ENCODE measurements at places on chromosomes 16 and 17. TPM values are rescaled to one million over a fixed set of nuclear protein-coding genes. Genes with fewer than 3 reads are reported as not detected.

GRCh38 chr17:29591737-29592608 is 959 bp upstream of the ANKRD13B start:
- DNase-seq, result peak; percentile 89

GRCh38 chr16:67676516-67676915 is 9.9 kb downstream of the C16orf86 start:
- DNase-seq, result no peak

GRCh38 chr17:67571478-67571877 is 146.3 kb upstream of the NOL11 start:
- DNase-seq, result no peak

GRCh38 chr16:49834531-49835151 is 21.3 kb downstream of the ZNF423 start:
- peak; percentile 72 for DNase-seq

DNA sequence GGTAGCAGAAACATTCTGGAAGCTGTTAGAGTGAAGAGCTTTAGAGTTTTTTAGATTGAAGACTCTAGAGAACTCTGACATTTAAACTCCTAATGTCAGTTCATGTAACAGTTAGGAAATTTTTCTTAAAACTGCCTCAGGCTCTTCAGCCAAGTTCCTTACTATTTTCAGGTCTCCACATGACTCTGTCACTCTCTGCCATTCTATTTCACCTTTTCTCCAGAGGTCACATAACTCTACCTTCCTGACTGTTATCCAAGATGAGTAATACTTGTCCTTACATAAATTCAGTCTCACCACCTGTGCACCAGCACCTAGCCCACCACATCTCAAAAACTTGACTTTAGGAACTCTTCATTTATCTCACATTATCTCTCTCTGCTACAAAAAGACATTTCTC is 347.1 kb upstream of the CA10 start:
- no peak for DNase-seq

GRCh38 chr16:27316038-27316680 is 2.4 kb downstream of the IL4R start:
- DNase-seq, result no peak

DNA sequence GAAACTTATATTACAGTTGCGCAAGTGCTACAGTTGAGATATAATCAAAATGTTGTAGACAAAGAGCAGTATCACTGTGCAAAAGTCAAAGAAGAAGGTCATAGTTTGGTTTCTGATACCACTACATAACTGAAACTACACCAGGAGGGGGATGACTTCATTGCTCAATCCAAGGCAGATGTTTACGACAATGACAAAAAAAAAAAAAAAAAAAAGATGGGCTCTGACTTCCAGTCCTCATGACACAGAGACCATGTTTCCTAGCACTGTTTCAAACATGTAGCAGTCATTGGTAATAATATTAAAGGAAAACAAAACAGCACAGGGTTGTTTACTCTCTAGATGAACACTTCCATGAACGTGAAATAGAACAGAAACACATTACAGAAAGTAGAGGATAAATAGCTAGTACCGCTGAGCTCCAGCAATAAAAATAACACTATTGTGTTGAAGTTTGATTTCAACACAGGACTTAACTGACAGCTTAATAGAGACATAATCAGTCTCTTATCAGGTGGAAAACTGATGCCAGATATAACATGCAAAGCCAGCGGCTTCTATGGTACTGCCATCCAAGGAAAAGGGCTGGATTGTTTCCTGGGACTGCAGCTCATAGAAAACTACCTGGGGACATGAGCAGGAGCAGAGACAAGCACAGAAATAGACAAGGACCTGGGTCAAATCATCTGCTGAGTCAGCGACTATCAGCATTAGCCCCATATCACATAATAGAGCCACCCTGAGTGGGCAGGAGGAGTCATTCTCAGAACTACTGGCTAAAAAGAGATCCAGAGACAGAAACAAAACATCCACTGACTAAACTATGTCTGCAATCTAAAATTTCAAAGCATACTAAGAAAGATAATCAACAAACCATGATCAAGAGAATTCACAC is 463.6 kb upstream of the SOX9 start:
- no peak for DNase-seq

- no peak for DNase-seq
Measured at GRCh38 chr17:60297760-60298401, 94.1 kb downstream of the USP32 start.

- DNase-seq, result no peak
Measured at GRCh38 chr16:85650135-85650843, 37.2 kb downstream of the GSE1 start.

DNA sequence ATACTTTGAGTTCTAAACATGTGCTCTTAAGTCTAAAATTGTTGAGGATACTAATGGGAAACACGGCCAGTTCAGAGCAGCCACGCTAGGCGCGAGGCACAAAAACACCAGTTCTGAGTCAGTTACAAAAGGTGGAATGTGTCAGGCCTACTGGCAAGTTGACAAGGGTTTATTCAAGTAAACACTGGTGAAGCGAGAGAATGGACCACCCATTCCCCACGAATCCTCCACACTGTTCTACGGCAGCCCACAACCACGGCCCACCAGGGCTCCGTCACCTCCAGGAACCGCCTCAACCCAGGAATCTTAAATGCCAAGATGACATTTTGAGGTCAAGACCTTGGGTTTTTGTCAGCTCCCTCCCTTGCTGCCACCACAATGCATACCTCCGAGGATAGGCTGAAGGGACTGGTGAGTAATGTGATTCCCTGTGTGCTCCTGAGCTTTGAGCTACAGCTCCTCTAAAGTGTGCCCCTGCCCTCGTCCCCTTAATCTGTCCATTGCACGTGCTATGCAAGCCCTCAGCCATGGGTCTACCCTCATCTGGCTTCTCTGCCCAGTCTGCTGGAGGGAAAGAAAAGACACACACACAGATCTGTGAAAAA is 28.5 kb upstream of the TRAP1 start:
- no peak for DNase-seq

- no peak for DNase-seq
Measured at GRCh38 chr17:83154311-83155127, 75.1 kb downstream of the METRNL start.

DNA sequence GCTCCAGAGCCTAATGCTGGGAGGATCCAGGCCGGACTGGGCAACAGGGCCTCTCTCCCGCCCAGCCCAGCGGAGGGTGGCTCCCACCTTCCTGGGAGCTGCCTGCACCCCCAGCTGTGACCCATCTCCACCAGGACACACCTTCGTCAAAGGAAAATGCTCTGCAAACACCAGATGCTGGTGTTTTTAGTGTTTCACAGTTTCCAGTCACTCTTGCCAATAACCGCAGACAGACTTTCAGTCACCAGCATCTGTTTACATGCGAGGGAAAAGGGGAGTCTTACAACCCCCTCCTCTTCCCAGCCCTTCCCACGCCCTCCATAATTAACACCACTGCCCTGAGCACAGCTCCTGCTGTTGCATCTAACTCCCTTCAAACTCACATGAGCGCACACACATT is 25.3 kb downstream of the KLHDC4 start:
- DNase-seq, result no peak

GRCh38 chr16:88015806-88016140 is 64.5 kb downstream of the BANP start:
- peak; percentile 11 for DNase-seq

GRCh38 chr16:26365161-26365940 is 673.6 kb downstream of the HS3ST4 start:
- DNase-seq, result no peak

DNA sequence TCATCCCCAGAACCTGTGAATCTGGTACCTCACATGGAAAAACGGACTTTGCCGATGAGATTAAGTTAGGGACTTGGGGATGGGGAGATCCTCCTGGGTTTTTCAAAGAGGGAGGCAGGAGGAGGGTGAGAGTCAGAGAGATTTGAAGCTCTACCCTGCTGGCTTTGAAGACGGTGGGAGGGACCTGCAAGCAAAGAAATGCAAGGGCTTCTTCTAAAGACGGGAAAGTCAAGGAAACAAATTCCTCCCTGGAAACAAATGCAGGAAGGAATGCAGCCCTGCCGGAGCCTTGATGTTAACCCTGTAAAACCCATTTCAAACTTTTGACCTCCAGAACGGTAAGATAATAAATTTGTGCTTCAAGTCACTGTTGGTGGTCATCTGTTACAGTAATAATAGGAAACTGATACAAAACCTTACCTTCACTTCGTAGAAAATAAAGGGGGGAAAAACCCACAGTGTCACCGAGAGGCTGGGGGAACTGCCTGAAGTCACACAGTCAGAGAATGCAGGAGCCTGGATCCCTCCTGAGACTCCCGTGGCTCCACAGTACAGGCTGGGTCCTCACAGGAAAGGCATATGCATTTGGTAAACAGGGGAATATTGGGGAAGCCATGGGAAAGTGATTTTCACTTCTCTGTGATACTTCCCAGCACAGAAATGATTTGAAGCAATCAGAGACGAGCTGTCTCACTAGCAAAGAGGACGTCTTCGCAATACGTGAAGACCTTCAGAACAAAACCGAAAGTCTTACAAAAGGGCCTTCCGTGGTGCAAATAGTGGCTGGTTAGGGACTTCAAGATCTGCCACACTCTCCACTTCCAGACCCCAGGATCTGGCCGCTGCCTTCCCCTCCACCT is 58.9 kb upstream of the CLEC3A start:
- DNase-seq, result no peak

- DNase-seq, result peak; percentile 94
Measured at GRCh38 chr17:21286066-21286770, 1.7 kb downstream of the MAP2K3 start.

DNA sequence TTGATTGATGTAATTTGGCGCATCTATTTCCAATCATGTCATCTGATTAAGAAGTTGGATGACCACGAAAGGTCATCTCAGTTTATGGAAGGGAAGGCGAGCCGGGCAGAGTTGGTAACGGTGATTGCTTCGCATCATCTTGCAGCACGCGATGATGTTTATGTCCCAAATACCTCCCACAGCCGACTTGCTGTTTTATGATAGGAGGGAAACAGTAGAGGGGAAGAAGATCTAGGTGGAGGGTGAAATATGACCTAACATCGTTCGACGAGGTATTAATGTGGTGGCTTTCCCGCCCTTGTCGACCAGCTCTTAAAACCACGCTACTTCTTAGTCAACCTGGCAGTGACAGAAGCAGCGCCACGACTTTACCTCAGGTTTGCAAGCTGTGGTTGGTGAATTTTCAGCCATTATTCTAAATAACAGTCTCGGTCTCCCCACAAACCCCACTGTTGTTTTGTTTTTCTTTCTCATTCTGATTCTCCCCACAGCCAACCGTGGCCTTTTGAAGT is 805 bp upstream of the TANC2 start:
- DNase-seq, result no peak

DNA sequence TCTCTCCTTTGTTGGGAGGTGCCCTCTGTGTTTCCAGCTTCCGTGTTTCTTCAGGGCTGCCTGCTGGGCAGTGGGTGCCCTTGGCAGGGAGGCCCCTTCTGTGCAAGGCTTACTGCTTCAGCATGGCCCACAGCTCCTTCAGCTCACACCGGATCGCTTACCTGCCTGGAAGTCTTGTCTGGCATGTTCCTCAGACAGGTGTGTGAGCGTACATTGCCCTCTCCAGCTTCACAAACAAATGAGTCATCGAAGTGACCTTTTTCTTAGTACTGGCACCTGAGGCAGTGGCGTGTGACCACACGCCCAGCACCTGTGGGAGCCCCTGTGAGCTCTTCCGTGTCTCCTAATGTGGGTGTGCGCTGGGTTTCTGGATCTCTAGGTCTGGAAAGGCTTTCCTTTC is 3.5 kb downstream of the RAB40C start:
- no peak for DNase-seq

DNA sequence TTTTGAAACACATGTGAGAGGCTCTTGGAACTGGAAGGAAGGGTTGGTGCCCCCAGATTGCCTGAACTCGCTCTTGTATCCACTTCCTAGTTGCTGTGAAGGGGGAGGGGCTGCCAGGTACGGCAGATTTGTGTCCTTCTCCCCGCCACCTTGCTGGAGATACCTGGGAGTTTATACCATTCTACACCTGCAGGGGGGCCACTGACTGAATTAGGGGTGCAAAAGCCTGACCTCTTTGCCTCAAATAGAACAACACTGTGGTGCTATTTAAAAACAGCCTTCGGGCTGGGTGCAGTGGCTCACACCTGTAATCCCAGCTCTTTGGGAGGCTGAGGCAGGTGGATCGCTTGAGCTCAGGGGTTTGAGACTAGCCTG is 35.1 kb upstream of the IL34 start:
- DNase-seq, result no peak

DNA sequence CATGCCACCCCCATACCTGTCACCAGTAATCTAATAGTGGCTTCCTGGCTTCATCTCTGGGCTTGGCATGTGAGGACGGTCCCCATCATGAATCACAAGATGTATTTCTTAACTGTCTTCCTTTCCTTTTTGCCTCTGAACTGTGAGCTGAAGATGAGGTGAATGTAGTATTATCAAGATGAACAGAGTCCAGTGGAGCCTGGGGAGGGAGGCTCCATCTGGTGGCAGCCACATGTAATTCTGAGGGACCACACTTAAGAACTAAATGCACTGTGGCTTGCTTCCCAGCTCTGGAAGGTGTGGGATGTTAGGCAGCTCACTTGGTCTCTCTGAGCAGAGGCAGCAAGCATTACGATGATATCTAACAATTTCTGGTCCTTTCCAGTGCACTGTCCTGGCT is 354.9 kb upstream of the ASIC2 start:
- DNase-seq, result no peak

DNA sequence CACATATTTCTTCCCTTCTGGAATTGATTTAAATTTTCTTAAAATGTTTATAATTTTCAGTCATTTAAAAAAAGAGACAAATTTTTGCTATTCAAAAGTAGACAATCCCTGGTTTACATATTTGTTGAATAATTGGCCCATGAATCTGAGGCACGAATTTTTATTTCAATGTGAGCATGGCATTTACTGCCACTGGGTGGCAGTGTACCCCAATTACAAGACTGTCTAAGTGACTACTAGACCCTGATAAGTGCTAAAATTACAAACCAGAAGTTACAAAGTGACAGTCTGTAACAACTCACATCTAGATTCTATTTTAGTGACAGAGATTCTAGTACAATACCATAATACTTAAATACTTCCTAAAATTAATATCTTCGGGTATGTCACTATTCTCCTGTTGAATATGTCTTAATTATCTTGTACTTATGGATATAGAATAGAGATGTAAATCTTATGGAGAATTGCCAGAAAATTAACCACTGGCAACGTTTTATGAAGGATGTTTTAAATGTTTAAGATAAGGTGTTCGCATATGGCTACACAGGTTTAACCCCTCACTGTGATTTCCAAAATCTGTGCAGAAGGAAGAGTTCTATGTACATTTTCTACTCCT is 235.8 kb downstream of the MAP2K4 start:
- peak; percentile 45 for DNase-seq

DNA sequence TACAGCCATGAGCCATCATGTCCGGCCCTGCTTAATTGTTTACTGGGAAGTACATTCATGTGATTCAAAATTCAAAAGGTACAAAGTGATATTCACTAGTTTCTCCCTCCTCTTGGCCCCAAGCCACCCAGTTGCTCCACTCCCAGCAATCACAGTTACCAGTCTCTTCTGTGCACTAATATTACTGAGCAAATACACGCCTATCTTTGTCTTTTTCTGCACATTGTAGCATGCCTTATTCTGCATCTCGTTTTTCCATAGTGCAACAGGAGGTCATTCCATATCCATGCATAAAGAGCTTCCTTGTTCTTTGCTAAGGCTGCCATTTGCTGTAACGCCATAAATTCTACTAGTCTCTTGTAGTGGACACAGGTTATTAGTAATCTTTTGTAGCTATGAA is 2.2 kb upstream of the ALOX15 start:
- DNase-seq, result no peak

The CALB2 gene
- not detected for total RNA-seq

The CYBC1 gene
- 93.7 TPM for total RNA-seq

The FNDC8 gene
- total RNA-seq, result not detected

The ZFP3 gene
- total RNA-seq, result 2.6 TPM

The NT5C3B gene
- total RNA-seq, result 32.5 TPM

The HS3ST6 gene
- not detected for total RNA-seq

The MYH13 gene
- total RNA-seq, result not detected

The KCNH6 gene
- not detected for total RNA-seq

The TEKT1 gene
- total RNA-seq, result not detected

The INCA1 gene
- total RNA-seq, result 3.4 TPM

Measured in uterus (tissue), 4 donors.